GDM1 (cell line): ENCODE measurements at places on chromosomes 6 and 20.

- no peak for DNase-seq
Observed at GRCh38 chr6:108323710-108324466, 29.0 kb downstream of the AFG1L start.

- DNase-seq: no peak
Observed at GRCh38 chr6:170347091-170347490, 40.5 kb downstream of the FAM120B start.

GRCh38 chr6:55713436-55713835 lies 134.4 kb upstream of the HMGCLL1 start:
- DNase-seq: no peak

DNA sequence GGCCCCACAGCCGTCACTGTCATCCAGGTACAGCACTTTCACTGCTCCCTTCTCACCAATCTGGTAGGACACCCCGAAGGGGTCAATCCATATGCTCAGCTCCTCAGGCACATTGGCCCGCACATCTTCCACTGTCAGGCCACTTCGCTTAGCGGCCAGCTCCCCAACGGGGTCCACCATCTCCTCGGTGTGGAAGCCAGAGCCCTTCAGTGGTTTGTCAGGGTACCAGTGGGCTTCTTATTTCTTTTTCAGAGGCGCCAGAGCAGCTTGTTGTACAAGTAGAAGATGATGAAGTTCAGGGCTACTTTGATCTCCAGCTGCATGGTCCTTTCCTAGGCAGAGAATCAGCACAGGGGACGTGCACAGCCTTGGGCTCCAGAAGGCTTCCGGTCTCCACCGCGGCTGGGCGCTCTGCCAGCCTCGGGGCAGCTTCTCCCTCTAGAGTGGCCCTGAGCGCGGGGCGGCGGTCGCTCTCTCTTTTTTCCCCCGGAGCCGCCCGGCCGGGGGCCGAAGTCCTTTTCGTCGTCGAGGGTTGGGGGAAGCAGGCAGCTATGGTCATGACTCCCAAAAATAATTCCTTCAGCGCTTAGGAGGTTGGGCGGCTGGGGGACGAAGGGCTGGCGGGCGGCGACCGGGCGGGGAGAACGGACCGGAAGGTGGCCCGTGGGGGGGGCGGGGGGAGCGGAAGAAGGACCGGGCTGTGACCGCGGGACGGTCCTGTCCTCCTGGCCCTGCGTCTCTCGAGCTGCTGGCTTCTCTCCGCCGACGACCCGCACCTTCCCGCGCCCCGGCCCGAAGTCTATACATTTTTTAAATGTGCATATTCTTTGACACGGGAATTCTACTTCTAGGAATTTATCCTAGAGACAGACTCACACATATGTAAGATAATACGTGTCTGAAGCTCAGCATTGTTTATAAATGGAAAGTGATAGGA lies 6.5 kb upstream of the ZSCAN9 start:
- DNase-seq: peak; percentile 71

GRCh38 chr6:20227350-20227749 lies 15.1 kb upstream of the MBOAT1 start:
- DNase-seq: no peak

GRCh38 chr6:18741741-18742140 lies 354.6 kb downstream of the RNF144B start:
- DNase-seq: no peak

DNA sequence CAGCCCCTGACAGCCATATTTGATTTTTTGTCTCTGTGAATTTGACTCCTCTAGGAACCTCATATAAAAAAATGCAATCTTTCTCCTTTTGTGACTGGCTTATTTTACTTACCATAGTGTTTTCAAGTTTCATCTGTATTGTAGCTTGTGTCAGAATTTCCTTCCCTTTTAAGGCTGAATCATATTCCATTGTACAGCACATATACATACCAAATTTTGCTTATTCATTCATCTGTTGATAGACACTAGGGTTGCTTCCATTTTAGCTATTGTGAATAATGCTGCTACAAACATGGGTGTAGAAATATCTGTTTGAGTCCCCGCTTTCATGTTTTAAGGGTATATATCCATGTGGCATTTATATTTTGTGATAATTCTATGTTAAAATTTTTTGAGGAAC lies 49.2 kb upstream of the RNF217 start:
- no peak for DNase-seq

GRCh38 chr6:149259753-149260152 lies 57.8 kb upstream of the TAB2 start:
- DNase-seq: no peak

DNA sequence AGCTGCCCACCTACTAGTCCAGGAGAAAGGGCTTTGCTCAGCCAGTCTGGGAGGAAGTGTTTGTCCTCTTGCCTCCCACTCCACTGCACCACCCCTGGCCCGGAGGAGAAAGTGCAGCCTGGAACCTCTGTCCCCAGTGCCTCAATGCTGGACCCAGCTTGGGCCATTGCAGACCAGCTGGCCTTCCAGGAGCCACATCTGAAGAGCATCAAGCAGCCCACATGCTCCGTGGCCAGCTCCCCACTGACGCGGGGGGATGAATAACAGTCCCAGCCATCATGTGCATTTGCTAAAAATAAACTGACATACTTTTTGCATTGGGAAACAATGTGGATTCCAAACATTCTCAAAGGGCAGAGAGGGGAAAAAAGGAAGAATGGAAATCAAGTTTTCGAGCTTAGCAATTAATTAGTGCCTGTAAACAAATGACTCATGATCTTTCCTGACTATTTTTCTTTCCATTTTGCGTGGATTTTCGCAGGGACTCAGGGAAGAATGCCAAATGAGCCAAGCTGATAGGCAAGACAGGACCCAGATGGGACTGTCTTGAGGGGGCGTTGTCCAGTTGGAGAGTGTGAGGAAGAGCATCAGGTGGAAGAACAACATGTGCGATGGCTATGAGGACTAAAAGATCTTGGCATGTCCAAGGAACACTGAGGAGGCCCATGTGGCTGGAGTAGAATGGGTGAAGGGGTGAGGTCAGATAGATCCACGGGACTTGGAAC lies 34.1 kb downstream of the CEBPB start:
- no peak for DNase-seq

DNA sequence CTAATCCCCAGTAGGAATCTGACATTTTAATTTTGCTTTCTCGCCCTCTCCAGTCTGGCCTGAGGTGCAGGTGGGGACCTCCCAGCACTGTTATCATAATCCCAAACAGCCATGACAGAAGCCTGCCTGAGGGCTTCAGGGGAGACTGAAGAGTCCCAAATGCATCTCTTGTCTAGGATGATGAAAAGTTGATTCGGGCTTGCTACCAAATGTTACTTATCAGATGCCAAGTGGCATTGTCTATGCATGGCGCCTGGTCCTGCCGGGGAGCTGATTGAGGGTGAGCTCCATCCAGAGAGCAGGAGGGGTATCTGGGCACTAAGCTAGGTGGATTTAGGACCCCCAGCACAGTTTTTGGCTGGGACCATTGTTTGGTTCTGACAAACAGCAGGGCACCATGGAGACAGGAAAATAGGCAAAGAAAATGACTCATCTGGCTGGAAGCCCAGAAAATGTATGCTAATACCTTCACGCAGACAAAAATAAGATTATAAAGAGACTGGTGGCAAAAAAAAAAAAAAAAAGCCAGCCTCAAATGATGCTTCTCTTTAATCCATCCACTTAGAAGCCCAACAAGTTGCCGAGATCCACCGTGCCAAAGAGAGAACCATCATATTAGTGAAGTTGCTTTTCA lies 513.7 kb upstream of the SULF2 start:
- DNase-seq: no peak

GRCh38 chr6:159255434-159255951 lies 86.3 kb downstream of the FNDC1 start:
- DNase-seq: no peak

DNA sequence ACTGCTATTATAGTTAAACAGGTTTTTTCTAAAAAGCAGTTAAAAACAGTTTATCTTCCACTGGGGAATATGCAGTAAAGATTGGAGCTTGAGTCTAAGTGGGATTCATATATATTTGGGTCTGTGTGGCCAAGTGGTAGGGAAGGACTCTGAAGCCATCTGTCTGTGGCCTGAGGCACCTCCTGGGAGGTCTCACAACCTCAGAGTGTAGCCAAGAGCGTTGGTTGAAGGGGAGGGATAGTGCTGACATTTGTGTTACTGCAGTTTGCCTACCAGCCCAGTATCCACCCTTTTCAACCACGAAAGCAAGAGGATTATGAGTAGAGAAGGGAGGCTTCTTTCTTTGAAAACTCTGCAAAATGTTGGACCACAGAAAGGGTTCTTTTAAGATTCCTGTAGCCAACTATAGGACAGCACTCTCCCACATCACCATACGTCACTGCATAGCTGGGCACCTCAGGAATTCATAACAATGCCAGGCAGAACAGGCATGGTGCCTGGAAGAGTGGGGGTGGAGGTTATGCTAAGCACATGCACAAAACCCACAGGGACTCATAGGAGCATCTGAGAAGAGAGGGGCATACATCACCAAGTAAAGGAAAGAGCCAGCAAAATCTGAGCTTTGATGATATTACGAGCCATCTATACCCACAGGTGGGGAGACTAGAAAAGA lies 90.5 kb upstream of the HEY2 start:
- no peak for DNase-seq

- no peak for DNase-seq
Observed at GRCh38 chr6:109491207-109491938, 8.4 kb upstream of the ZBTB24 start.

- DNase-seq: no peak
Observed at GRCh38 chr20:35776513-35777101, 4.8 kb downstream of the PHF20 start.

- no peak for DNase-seq
Observed at GRCh38 chr6:81436990-81437389, 315.5 kb downstream of the TENT5A start.
